Osteoblast (primary cell): ENCODE measurements at places on chromosomes 16 and 17. TPM values are rescaled to one million over a fixed set of nuclear protein-coding genes. Genes with fewer than 3 reads are reported as not detected.
A peak's percentile ranks its signal among the peaks of the same experiment; 100 is the strongest.

- peaks cover 25% of the 10 kb centered on the region for H3K4me1 ChIP-seq
- no peak overlapping the region for H3K27ac ChIP-seq
- H3K4me3 ChIP-seq: no peak overlapping the region
- no peak for DNase-seq
Observed at GRCh38 chr16:86638642-86639041, 60.3 kb downstream of the FOXL1 start.

The FBXW10B gene
- total RNA-seq: 0.29 and 0.36 TPM in 2 replicates

DNA sequence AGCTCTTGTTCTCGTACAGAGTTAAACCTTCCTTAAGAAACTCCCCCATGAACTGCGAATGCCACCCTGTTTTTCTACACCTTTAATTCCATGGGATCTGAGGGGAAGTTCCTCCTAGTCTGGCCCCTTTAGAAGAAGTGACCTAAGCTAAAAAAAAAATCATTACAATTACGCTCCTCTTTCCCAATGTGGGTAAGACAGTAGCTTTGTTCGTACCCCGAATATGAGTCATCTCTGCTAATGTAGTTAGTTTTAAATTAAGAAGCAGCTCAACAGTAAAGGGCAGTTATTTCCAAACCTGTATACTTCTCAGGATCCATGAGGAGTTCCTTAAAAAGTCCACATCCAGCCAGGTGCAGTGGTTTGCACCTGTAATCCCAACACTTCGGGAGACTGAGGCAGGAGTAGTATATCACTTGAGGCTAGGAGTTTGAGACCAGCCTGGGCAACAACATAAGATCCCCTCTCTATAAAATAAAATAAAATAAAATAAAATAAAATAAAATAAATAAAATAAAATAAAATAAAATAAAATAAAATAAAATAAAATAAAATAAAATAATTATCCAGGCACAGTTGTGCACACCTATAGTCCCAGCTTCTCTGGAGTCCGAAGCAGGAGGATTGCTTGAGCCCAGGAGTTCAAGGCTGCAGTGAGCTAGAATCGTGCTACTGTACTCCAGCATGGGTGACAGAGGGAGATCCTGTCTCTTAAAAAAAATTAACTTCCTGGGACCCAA lies 26.1 kb downstream of the RCVRN start:
- H3K27ac ChIP-seq: no peak overlapping the region
- no peak overlapping the region for H3K4me3 ChIP-seq
- H3K36me3 ChIP-seq: no peaks in the 10 kb centered on the region
- H3K27me3 ChIP-seq: no peaks in the 10 kb centered on the region
- H3K4me1 ChIP-seq: no peaks in the 10 kb centered on the region

DNA sequence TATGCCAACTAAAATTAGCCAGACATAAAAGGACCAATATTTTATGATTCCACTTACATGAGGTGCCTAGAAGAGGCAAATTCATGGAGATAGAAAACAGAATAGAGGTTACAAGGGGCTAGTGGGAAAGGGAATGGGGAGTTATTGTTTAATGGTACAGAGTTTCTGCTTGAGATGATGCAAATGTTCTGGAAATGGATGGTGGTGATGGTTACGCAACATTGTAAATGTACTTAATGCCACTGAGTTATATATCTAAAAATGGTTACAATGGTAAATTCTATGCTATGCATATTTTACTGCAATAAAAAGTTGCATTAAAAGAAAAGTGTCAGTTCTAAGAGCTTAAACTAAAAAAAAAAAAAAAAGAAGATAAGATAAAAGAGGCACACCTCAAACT lies 17.9 kb downstream of the MT1X start:
- no peaks in the 10 kb centered on the region for H3K27me3 ChIP-seq
- no peak for DNase-seq
- H3K36me3 ChIP-seq: no peaks in the 10 kb centered on the region
- H3K27ac ChIP-seq: no peak overlapping the region
- H3K4me1 ChIP-seq: no peaks in the 10 kb centered on the region
- no peak overlapping the region for H3K4me3 ChIP-seq

GRCh38 chr16:4388271-4389021 lies 16.8 kb downstream of the VASN start:
- peak; percentile 97 for DNase-seq
- peaks cover 6% of the 10 kb centered on the region for H3K36me3 ChIP-seq
- no peaks in the 10 kb centered on the region for H3K27me3 ChIP-seq
- peaks cover 58% of the 10 kb centered on the region for H3K4me1 ChIP-seq
- no peak overlapping the region for H3K4me3 ChIP-seq
- H3K27ac ChIP-seq: no peak overlapping the region

DNA sequence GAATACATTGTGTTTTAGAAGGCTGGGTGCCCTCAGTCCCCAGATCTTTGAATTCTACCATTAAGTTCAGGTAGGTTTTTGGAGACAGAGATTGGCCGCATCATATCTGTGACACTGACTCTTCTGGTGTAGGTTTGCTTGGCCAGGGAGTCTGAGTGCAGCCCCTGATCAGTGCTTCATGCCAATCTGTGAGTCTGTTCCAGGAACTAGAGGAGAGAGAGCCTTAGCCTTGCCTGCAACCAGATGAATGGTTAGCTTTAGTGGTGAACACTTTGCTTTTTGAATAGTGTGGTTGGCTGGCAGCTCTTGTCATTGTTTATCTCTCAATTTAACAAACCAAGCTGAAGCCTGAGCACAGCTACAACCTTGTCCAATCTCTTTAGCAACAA lies 87.8 kb downstream of the PLXDC1 start:
- no peak overlapping the region for H3K4me3 ChIP-seq
- peaks cover 26% of the 10 kb centered on the region for H3K27me3 ChIP-seq
- no peak for DNase-seq

DNA sequence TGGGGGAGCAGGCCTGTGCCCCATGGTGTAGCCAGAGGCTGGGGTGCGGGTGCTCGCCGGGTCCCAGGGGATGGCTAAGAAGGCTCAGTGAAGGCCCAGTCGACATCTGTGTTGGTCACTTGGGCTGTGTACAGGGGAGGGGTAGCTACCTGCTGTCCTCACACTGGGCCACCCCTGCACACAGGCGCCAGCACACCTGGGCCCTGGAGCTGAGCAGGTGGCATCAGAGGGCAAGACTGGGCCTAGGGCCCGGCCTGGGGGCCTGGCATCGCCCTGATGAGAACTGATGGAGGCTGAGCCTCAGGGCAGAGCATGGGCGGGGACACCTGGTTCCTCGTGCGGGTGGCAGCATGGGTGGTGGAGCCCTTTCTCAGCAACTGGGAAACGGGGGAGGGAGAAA lies 870 bp upstream of the CTRB2 start:
- H3K27ac ChIP-seq: no peak overlapping the region
- no peak overlapping the region for H3K4me3 ChIP-seq
- no peaks in the 10 kb centered on the region for H3K4me1 ChIP-seq
- peak; percentile 77 for DNase-seq

The KLHL10 gene
- 0.36 and 0.59 TPM in 2 replicates for total RNA-seq

- H3K27ac ChIP-seq: no peak overlapping the region
- no peak overlapping the region for H3K4me3 ChIP-seq
- H3K36me3 ChIP-seq: no peaks in the 10 kb centered on the region
- DNase-seq: peak; percentile 11
- no peaks in the 10 kb centered on the region for H3K27me3 ChIP-seq
Observed at GRCh38 chr17:79990051-79990592, 45.5 kb downstream of the TBC1D16 start.

The MPP2 gene
- 0.59 and 0.72 TPM in 2 replicates for total RNA-seq

The TVP23A gene
- total RNA-seq: under 0.01 TPM in 1 of 2 replicates, not detected in the other

The CEP20 gene
- 41.3 and 48.9 TPM in 2 replicates for total RNA-seq

The SLC35G6 gene
- total RNA-seq: not detected in 2 replicates

- no peaks in the 10 kb centered on the region for H3K36me3 ChIP-seq
- H3K4me1 ChIP-seq: peaks cover 25% of the 10 kb centered on the region
- no peaks in the 10 kb centered on the region for H3K27me3 ChIP-seq
- peak overlapping the region; percentile 48 for H3K4me3 ChIP-seq
Observed at GRCh38 chr16:69481901-69482341, 57.5 kb downstream of the CYB5B start.

- H3K27ac ChIP-seq: no peak overlapping the region
- H3K36me3 ChIP-seq: no peaks in the 10 kb centered on the region
- H3K4me3 ChIP-seq: no peak overlapping the region
- H3K4me1 ChIP-seq: no peaks in the 10 kb centered on the region
- H3K27me3 ChIP-seq: peaks cover 18% of the 10 kb centered on the region
Observed at GRCh38 chr16:71352963-71353460, 5.5 kb upstream of the CALB2 start.

The C17orf113 gene
- under 0.01 and 0.29 TPM in 2 replicates for total RNA-seq

DNA sequence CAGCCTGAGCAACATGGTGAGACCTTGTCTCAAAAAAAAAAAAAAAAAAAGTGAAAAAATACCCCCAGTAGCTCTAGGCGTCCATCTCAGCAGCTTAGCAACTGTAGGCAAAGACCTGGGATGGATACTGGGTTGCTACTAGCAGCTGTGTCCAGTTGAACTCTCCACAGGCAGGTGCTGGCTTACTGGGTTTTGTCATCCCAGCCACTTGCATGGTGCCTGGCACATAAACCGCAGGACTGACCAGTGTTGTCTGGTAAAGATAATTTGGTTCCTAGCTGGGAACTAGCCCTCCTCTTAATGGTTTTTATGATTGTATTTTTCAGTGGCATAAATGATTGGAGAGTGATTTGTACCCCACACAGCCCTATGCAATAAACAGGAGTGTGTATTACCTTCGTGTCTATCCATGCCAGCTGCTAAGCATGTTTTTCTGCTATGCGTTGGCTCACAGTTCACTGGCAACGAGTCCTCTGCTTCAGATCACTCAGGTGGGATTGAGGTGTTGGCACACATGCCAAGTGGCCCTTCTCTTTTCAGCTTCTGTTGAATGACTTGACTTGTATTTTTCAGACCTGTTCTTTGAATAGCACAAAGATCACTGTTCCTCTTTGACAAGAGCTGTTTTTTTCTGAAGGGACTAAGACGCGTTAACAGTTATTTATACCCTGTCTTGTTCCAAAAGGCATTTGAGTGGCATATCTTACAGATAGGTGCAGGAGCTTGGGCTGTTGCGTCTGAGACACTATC lies 352.9 kb downstream of the SNX29 start:
- DNase-seq: no peak
- H3K4me1 ChIP-seq: no peaks in the 10 kb centered on the region
- H3K27me3 ChIP-seq: no peaks in the 10 kb centered on the region
- H3K36me3 ChIP-seq: no peaks in the 10 kb centered on the region

DNA sequence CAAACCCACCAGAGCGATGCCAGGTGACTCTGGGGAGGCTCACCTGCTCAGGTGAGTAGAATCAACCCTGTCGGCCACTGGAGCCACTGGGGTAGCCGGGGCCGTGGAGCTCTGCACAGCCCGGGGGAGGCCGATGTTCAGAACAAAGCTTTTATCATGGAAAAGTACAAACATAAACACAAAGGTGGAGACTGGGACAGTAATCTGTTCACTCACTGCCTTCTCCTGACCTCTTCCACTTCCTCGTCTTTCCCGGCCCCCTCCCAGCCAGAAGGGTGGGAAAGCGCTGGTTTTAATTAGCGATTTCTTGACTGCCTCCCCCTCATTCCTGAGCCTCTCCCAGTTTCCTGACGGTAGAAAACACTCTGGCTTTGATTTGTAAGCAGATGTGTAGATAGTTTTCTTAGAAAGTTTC lies 9.8 kb upstream of the TEX19 start:
- DNase-seq: peak; percentile 71
- no peaks in the 10 kb centered on the region for H3K36me3 ChIP-seq
- H3K4me3 ChIP-seq: no peak overlapping the region
- no peaks in the 10 kb centered on the region for H3K4me1 ChIP-seq
- peaks cover 24% of the 10 kb centered on the region for H3K27me3 ChIP-seq

DNA sequence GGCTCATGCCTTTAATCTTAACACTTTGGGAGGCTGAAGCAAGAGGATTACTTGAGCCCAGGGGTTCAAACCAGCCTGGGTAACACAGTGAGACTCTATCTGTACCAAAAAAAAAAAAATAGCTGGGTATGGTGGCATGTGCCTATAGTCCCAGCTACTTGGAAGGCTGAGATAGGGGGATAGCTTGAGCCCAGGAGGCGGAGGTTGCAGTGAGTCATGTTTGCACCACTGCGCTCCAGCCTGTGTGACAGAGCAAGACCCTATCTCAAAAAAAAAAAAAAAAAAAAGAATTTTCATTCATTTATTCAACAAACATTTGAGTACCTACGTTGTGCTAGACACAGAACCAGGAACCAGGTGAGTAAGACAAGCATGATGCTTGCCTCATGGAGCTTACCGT lies 73.6 kb upstream of the MRTFB start:
- DNase-seq: no peak
- no peaks in the 10 kb centered on the region for H3K36me3 ChIP-seq
- no peak overlapping the region for H3K4me3 ChIP-seq
- peaks cover 4% of the 10 kb centered on the region for H3K4me1 ChIP-seq

- DNase-seq: no peak
- no peaks in the 10 kb centered on the region for H3K27me3 ChIP-seq
- no peak overlapping the region for H3K27ac ChIP-seq
- peaks cover 11% of the 10 kb centered on the region for H3K4me1 ChIP-seq
- H3K4me3 ChIP-seq: no peak overlapping the region
Observed at GRCh38 chr17:56298846-56299245, 145.6 kb downstream of the ANKFN1 start.
